ENCODE measurements at places on chromosomes 12 and 14.

DNA sequence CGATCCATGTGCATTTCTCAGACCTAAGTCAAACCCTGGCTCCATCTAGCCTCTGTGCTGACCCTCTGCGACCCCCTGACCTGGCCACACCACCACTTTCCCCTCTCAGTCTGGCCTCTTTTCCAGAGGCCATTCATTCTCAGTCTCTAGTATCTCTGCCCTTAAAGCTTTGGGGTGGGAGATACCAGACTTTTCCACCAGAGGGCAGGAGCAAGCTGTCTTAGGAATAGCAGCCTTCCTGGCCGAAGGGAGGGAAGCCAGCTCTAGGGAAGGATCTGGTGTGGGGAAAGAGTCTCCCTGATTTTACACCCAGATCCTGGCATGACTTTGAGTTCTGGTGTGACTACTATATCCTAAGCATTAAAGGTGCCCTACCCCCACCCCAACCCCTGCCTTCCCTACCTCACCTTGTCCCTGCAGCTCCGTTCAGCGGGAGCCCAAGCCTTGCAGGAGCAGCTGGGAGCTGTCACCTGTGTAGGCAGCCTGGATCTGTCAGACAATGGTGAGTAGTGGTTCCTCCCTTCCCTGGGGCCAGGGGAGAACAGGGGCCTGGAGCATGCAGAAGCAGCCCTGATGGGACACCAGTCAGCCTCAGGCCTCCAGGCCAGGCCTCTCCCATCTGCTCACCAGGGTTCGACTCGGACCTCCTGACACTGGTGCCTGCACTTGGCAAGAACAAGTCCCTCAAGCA is 6.6 kb downstream of the CARMIL3 start:
- peak; percentile 66 for ATAC-seq

GRCh38 chr14:74835645-74836250 is 40.2 kb downstream of the PROX2 start:
- ATAC-seq, result no peak

GRCh38 chr12:102883204-102883799 is 33.7 kb downstream of the PAH start:
- ATAC-seq, result peak; percentile 58

- ATAC-seq, result no peak
Measured at GRCh38 chr12:79203058-79203647, 338.6 kb downstream of the SYT1 start.

GRCh38 chr14:54589843-54590242 is 22.9 kb downstream of the SAMD4A start:
- ATAC-seq, result no peak

GRCh38 chr12:70386771-70387170 is 20.7 kb downstream of the KCNMB4 start:
- no peak for ATAC-seq

DNA sequence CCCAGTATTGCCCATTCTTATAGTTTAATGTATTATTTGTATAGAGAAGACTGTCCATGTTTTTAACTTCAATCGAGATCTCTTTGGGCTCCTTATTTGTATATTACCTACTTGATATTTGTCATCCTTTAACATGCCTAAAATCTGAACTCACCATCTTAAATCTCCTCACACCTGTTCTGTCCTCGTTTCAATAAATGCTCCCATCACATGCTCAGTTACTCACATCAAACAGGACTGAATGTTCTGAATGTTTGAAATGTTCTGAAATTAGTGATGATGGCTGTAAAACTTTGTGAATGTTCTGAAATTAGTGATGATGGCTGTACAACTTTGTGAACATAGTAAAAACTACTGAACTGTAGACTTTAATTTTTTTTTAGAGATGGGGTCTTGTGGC is 34.5 kb downstream of the COCH start:
- no peak for ATAC-seq

GRCh38 chr12:16331998-16332397 is 15.4 kb upstream of the MGST1 start:
- no peak for ATAC-seq

DNA sequence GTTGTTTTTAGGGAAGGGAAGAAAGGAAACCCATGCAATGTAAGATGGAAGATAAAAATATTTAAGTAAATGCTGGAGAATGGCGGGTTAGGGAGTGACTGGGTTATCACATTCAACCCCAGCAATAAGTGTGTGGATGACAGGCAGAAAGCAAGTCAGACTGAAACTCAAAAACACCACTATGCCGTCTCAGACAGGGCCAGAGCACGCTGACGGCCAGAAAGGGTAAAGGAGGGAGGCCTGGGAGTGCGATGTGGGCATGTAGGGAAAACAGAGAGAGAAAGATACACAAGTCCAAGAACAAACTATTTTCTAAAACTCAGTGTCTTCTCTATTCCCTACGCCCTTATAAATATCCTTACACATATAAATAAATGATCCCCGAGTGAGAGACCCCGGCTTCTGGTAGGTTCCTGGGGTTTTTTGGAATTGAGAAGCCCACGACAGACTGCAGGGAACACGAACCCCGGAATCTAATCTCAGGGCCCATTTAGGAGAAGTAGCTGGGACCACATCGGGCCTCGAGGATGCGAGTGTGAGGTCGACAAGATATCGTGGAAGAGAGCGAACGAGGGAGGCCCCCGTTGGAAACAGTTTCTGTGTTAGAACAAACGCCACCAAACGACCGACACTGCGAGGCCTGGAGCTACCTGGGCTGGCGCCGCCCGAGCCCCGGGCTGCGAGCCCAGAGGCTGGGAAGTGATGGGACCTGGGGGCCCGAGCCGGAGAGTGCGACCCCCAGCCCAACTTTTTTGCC is 735 bp upstream of the OTX2 start:
- ATAC-seq, result no peak

GRCh38 chr14:99441157-99441870 is 39.3 kb downstream of the SETD3 start:
- ATAC-seq, result no peak

GRCh38 chr14:78455896-78456435 is 285.8 kb downstream of the NRXN3 start:
- no peak for ATAC-seq

DNA sequence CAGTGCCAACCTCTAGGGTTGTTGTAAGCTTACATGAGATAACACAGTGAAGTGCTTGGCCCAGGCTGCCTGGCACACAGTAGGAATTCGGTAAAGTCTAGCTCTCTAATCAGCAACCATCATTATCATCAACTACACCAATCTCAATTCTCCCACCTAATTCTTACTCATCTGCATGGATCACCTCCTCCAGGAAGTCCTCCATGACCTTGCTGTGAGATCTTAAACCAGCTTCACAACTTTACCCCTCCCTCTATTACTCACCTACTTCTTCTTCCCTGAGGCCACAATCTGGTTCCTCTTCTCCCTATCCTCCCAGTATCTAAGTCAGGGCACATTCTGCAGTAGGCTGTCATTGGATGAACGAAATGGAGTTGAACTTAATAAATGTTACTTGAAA is 67.3 kb downstream of the GSC start:
- peak; percentile 73 for ATAC-seq

DNA sequence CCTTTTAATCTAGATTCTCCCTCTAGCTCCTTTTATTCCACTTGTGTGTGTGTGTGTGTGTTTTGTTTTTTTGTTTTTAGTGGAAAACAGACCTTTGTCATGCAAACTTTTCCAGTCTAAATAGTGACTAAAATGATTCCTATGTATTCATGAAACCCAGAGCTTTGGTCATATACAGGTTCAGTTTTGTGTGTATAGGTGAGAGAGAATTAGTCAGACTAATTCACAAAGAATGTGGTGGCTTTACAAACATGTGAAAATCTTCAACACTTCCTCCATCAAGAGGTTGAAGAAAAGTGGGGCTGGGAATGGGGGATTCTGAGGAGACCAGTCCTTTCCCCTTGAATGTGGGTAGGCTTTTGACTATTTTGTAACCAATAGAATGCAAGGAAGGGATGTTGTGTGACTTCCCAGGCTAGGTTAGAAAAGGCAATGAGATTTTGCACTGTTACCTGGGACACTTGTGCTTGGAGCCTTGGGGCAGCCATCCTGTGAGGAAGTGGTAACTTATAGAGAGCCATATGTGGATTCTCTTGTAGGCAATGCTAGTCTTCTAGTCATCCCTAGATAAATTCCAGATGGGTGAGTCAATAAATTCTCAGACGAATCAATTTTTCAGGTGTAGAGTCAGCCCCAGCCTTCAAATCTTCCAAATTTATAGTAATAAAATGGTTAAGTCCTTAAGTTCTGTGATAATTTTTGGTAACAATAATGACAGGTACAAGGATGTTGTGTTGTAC is 236.1 kb downstream of the CEP128 start:
- no peak for ATAC-seq

GRCh38 chr12:52448228-52448627 is 3.7 kb downstream of the KRT6B start:
- no peak for ATAC-seq

DNA sequence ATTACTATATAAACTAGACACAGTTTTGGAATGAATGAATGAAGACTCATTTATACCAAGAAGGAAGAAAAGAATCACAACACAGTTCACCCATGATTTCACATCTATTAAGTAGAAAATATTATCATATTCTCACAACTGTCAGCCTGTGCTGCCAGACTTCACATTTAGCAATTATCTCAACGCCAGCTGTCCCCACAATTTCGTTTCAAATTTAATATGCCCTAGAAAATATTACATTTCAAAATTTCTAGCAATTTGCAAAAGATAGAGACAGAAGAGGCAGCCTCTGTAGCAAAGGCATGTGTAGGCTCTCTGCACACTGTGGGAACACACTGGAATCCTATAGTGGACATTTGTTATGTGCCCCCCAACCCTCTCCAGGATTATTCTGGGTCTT is 83.6 kb downstream of the ANKS1B start:
- no peak for ATAC-seq

- ATAC-seq, result no peak
Measured at GRCh38 chr14:71783786-71784185, 148.4 kb upstream of the RGS6 start.

- ATAC-seq, result peak; percentile 11
Measured at GRCh38 chr12:57604992-57605810, 577 bp downstream of the DTX3 start.

GRCh38 chr14:51211149-51211548 is 28.9 kb upstream of the TMX1 start:
- no peak for ATAC-seq

- ATAC-seq, result peak; percentile 29
Measured at GRCh38 chr12:117671734-117672133, 297.1 kb downstream of the KSR2 start.

- ATAC-seq, result peak; percentile 77
Measured at GRCh38 chr12:94714378-94715114, 64.2 kb upstream of the TMCC3 start.

DNA sequence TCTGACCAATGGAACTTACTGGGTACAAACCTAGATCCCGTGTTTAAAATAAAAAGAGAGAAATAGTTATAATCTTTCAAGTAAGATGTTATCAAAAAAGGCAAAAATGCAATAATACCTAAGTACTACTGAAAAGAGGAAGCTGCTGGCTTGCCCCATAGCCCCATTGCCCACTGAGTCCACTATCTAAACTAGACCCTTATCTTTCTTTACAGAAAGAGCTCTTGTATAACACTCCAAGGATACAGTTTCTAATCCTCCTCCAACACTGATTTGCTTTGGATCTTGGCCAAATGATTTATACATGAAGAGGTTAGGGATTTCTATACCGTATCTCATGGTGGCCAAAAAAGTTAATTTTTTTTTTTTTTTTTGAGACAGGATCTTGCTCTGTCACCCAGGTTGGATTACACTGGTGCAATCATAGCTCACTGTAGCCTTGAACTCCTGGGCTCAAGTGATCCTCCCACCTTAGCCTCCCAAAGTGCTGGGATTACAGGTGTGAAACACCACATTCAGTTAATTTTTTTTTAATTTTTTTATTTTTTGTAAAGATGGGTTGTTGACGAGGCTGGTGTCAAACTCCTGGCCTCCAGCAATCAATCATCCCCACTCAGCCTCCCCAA is 2.6 kb downstream of the GXYLT1 start:
- ATAC-seq, result no peak

DNA sequence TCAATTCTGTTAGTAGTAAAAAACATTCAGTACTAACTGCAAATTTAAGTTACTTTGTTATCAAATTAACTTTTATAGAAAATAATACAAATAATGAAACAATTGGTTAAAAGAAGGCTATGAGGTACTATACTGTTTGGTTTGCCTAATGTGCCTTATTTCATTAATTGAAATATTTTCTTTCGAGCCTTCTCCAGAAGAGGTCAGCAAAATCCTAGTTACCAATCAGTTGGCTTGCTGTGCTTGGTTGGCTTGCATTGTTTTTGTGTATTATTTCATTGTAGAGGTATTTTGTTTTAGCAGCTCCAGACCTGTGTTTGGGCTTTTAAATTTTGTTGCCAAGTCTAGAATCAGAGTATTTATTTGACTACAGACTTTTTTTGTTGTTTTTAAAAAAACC is 68.5 kb downstream of the AEBP2 start:
- no peak for ATAC-seq

GRCh38 chr12:79895071-79895470 is 39.8 kb downstream of the PPP1R12A start:
- ATAC-seq, result no peak

DNA sequence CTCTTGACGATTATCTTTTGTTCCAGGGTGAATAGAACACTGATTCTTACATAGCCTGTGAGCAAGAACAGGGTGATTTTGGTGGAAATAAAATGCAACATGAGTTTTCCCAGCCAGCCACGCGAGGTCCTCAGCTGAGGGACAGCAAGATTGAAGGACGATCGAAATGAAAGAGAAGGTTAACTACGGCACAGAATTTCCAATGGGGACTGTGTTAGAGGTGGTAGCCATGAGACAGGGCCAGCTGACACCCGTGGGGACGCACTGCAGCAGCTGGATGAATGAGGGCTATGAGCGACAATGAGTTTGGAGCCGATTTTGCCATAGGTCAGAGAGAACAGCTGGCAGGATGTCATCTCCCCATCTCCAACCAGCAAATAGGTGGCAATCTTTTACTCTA is 243.4 kb upstream of the PELI2 start:
- no peak for ATAC-seq

DNA sequence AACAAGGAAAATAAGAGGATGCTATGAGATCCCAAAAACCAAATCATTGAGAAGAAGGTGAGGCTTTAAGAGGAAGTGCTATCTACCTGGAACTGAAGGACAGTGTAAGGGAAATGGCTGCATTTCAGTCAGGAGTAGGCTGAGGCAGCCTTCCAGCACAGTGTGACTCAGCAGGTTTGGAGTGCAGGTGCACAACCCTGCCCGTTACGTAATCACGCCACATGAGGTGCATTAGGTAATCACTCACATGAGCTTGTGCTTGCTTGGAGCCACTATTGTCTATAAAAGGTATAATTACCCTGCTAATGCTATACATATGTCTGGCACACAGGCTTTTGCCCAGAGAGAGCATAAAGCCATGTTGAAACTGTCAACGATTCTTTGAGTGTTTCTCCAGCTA is 74.9 kb downstream of the DIO2 start:
- peak; percentile 97 for ATAC-seq

GRCh38 chr12:69309461-69309860 is 38.7 kb upstream of the LYZ start:
- ATAC-seq, result no peak

Data from esophagus mucosa (tissue), 1 donor.